Activated T-helper 17 cell treated with anti-CD3 and anti-CD28 coated beads, Interleukin-2, amount 50 U/mL, for 72 hours (primary cell): ENCODE measurements at places on chromosomes 1 and 21.

GRCh38 chr1:198633675-198634121 lies 5.1 kb upstream of the PTPRC start:
- peak; percentile 28 for ATAC-seq

DNA sequence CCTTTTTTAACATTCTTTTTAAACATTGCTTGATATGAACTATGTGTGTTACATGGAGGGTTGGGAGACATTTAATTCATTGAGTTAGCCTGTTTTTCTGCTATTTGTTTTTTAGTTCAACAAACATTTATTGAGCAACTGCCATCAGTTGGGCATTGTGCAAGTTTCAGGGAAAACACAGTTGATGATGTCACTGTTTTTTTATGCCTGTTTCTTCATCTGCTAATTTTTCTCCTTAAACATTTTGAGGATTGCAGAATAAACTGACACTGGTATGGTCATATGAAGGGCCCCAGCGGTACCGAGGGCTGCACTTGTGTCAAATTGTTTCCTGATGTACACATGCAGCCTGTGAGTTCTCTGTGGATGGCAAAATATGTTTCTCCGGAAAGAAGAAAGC lies 253.0 kb downstream of the FGGY start:
- ATAC-seq, result no peak

GRCh38 chr1:19704247-19705113 lies 39.8 kb downstream of the HTR6 start:
- peak; percentile 63 for ATAC-seq

DNA sequence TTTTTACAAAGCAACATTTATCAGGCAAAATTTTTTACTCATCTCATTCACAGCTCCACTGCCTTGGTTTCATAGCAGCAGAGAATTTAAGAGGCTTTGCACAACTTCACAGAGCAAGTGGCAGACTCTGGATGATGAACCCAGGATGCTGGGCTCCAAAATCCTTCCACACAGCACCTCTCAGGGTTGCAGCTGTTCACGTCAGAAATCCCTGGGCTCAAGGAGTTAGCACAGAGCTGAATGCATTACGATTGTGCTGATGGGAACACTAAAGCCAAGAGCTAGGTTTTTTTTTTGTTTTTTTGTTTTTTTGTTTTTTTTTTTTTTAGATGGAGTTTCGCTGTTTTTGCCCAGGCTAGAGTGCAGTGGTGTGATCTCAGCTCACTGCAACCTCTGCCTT lies 2.4 kb upstream of the HTR6 start:
- no peak for ATAC-seq

DNA sequence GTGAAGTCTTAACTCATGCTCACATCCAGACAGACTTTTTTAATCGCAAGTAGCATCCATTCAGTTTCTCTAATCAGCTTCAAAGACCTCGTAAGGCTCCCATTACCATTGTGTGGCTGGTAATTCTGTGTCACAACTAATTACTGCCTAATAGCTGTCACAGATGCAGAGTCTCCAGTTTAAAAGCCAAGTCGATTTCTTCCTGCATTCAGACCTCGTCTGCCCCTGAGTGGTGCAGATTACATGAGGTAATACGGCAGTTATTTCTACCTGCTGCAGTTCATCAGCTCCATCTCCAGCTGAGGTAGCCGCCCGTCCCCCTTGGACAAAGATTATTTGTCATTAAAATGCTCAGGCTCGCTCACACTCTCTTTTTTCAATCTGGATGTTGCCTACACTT lies 34.4 kb upstream of the OLIG2 start:
- no peak for ATAC-seq

- ATAC-seq, result peak; percentile 55
Measured at GRCh38 chr1:225653463-225654276, 747 bp upstream of the ENAH start.

DNA sequence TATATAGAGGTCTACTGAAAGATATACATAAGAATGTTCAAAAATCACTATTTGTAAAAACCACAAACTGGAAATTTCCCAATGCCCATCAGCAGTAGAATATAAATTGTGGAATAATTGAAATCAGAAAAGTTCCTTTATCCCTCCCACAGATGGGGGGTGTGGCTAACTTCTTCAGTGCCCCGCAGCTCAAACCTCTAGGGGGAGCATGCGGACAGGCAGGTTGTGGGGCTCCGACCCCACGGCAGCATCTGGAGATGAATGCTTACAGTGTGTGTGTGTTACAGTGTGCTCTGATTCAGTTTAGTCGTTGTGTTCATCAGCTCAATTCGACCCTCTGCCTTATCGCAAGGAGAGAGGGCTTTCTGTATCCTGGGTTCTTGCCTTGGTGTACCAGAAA lies 262.1 kb upstream of the LRRC7 start:
- ATAC-seq, result no peak

DNA sequence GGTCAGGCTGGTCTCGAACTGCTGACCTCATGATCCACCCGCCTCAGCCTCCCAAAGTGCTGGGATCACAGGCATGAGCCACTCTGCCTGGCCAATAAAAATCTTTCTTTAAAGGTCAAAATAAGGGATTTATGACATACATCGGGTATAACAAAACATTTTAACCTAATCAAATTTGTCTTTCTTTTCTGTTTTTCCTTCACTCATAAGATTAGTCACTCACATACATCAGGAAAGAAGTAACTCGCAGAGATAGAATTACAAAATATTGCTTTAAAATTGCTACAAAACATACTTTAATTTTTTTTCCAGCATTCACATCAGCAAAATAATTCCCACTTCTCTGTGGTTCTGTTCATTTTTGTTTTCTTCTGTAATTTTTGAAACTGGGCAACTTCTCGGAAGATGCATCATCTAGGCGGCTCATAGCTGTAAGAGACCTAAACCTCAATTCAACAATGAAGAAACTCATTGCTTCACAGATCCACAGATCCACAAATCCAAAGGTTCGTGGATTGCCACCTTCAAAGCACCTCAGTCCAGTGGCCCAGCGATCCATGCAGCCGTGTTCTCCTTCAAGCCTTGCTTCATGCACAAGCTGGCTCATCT lies 39.7 kb downstream of the NEK2 start:
- ATAC-seq, result no peak

- ATAC-seq, result no peak
Measured at GRCh38 chr1:32127409-32128198, 19.7 kb downstream of the KPNA6 start.

GRCh38 chr1:223345720-223346119 lies 18.3 kb downstream of the SUSD4 start:
- no peak for ATAC-seq

GRCh38 chr1:212368073-212368484 lies 46.6 kb downstream of the PACC1 start:
- peak; percentile 95 for ATAC-seq

DNA sequence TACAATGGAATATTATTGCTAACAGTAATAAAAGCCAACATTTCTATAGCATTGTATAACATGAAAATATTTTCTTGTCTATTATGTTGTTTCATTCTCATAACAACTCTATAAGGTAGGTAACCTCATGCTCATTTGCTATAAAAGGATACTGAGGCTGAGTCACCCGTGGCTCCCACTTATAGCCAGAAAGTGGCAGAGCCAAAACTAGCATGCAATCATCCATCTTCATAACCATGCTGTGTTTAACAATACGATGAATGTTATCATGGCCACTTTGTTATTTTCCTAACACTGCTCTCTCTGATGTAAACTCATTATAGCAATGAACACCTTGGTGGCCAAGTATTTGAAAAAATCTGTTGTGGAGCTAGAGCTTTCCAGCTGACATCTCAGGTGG lies 80.8 kb upstream of the JUN start:
- no peak for ATAC-seq

DNA sequence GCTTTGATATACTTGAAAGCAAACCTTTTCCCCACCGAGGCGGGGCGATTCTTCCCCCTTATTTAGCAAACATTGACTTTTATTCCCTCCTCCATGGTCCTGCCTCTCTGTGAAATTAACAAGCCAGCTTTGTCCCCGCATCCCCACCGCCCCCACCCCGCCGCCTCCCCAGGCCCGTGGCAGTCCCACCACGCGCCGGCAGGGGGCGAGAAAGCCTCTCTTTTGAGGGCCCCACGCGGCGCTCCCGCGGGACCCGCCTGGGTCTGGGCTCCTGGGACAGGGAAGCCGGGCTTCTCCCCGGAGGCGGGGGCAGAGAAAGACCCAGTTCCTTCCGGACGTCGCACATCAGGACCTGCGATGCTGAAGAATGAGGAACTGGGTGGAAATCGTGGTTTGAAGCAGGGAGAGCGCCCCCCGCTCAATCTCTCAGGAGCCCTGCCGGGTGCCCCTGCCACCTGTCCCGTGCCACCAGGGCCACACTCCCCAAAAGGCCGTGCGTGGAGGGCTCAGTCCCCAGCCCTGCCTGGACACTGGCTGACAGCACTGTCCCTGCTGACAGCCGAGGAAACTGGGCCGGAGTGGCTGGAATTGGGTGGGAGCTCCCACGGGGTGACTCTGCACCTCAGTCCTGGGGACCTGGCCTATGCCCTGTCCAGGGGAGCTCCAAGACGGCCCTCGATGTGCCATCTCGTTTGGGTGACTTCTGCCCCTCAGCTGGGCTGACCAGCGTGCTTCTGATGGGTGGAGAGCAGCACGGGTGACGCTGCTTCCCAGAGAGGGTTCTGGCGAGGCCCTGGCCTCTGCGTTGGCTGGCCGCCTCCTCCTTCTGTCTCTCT lies 8.6 kb upstream of the ACTRT2 start:
- no peak for ATAC-seq

DNA sequence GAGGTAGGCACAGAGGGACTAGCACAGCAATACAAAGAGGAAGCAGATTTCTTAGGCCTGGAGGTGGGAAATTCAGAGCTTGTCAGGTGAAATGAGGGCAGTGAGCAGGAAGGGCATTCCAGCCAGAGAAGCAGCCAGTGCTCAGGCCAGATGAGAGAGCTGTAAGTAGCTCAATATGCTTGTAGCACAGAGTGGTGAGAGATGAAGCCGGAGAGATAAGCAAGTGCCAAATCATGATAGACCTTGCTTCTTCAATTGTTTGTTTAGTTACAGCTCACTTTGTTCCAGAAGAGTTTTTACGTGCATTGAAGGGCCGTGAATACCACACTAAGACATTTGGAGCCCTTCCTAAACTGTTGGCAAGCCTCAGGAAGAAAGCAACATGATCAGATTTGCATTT lies 42.0 kb upstream of the ADAMTS1 start:
- no peak for ATAC-seq

DNA sequence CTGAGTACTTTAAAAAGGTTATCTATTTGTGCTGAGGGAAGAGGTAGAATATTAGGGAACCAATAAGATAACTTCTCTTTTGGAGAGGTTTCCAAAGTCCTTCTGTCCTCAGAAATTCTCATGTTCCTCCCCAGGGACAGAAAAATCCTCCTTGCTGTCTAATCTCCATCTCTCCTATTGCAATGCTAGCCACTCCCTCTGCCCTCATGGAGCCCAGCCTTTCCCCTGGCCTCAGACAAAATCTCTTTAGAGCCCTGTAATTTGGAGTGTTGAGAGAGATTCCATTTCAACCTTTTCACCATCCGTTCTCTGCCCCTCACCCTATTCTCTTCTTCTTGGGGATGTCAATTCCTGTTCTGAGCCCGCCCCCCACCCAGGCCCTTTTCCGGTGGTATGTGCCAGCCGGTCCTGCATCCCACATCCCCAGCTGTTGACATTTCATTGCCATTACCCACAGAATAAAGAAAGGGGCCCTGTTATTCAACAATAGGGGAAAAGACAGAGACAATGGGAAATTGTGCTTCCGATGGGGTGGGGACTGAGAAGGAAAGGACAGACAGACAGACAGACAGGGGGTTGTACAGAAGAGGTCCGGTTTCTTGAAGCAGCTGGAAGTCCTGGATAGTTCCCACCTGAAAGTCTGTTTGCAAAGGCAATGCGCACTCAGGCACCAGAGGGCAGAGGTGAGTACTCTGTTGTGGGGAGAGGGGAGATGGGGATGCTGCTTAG lies at the start of gene HAPLN2:
Gene HAPLN2, plus strand, starts transcription at position 563 of the 729 bp plus-strand sequence. CDS start 4,076 bp downstream, outside the sequence.
- ATAC-seq, result no peak

GRCh38 chr1:171805395-171806115 lies 24.1 kb downstream of the METTL13 start:
- peak; percentile 80 for ATAC-seq

DNA sequence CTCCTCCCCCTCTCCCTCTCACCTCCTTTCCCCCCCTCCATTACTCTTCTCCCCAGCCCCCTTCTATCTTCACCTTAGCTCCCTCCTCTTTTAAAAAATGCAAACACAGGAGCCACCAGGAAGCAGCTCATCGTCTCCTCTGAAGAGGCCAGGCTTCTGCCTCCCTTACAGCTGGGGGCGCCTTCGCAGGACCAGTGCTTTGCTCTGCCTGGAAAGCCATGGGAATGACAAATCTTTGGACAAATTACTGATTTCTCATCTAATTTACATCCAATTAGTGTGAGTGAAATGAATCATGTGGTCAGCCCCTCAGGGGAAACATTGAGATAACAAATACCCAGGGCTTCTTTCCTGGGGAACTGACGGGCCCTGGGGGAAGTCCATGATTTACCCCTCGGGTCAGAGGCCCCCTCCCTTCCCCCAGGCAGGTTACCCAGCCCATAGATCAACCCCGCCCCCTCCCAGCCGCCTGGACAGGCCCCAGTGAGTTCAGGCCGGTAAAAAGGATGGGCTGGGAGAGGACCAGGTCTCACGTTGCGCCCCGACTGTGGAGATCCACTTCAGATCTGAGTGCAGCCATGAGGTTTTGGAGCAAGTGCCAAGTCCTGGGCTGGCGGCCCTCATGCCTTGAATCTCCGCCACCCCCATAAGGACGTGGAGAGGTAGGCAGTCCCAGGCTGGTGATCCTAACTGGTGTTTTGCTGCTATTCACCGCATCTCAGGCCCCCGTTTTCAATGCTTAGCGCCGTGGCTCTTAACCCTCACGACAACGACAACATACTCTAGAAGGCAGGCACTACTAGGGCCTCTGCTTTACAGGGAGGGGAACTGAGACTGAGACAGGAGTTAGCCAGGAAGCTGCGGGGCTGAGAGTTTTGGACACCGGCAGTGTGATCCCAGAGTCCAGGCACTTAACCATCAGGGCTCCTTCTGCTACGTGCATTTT lies 300.8 kb downstream of the RRAGC start:
- peak; percentile 39 for ATAC-seq

GRCh38 chr1:193494368-193494767 lies 308.0 kb upstream of the B3GALT2 start:
- no peak for ATAC-seq

DNA sequence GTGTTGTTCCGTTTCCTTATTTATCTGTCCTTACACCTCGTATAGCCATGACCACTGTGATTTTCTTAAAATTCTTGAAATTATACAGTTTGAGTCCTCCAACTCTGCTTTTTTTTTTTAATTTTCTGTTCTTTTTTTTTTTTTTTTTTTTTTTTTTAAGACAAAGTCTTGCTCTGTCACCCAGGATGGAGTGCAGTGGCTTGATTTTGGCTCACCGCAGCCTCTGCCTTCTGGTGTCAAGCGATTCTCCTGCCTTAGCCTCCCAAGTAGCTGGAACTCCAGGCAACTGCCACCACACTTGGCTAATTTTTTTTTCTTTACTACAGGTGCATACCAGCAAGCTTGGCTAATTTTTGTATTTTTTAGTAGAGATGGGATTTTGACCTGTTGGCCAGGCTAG lies 48.9 kb downstream of the DIP2A start:
- ATAC-seq, result no peak

GRCh38 chr1:186845576-186846210 lies 16.9 kb downstream of the PLA2G4A start:
- ATAC-seq, result no peak
